Fibroblast of villous mesenchyme (primary cell): ENCODE measurements at places on chromosomes 12 and 14. TPM values are rescaled to one million over a fixed set of nuclear protein-coding genes. Genes with fewer than 3 reads are reported as not detected.

Gene DPY19L2
- total RNA-seq: 9.0 and 11.2 TPM in 2 replicates

Gene DAO
- not detected in 2 replicates for total RNA-seq

GRCh38 chr12:15535352-15535781 lies 213.1 kb downstream of the PTPRO start:
- peak; percentile 47 for DNase-seq

DNA sequence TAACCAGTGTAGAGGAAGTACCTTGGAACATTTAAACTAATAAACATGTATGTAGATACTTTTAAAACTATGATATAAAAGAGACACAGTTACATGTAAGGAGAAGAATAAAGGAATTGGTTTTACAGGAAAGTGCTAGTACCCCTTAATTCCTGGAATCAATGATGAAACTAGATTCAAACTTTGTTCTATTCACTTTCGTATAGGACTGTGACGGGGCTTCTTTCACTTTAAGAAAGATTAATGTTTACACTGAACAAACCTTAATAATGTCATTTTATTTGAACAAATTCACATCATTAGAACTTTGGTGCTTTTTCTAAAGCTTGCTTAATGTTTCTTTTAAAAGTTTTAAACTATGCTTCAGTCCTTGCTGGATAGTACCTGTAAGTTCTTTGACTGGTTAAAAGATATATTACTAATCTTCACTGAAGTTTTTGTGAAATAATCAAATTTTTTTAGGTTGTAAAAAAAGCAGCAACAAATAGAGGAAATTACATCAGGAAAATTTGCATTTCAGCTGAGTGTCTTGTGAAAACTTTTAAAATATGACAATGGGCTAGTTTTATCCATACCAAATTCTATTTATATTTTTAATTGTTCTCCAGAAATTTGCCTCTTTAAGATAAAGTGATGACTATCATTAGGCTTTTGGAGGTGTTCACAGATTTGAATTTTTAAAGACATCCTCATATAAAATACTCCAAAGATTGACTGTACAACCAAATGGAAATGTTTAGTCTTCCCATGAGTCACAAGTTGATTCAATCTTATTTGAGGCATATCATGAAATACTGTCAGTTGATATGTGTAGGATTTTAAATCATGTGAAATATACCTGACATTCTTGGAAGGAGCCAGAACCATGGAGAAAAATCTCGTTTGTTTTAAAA lies 36.2 kb downstream of the PAPOLA start:
- DNase-seq: no peak

DNA sequence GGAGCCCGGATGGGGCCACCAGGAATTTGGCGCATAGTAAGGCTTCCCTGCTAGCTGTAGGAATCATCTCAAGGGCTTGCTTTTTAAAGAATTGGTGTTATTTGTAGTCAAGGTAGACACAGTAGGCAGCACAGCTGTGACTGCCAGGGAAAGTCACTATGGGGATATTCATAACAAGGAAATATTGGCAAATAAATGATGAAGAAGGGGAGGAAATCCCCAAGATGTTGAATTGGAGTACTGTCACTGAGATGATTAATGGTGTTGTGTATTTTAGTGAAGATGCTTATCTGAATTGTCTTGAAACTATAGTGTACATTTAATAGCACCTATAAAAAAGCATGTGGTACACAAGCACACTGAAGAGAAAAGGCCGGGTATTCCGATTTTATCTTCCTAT lies 118.9 kb downstream of the NPAS3 start:
- DNase-seq: no peak

Gene PTCSC3
- total RNA-seq: not detected in 2 replicates

DNA sequence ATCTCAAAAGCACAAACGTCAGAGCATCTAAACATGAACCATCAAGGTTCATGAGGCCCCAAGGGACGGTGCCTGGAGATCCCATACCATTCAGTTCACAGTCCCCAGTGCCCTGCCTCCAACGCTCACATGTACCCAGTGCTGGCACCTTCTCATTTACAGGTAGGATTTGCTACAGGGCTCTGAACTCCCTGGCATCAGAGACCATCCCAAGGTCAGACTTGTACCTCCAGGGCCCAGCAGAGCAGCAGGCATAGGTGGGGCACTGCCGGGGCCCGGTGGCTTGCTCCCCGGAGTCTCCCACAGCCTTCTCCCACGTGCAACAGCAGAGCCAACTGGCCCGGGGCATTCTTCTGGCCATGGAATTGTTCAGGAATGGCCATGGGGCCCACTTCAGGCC lies 114.8 kb downstream of the BCL11B start:
- DNase-seq: no peak

DNA sequence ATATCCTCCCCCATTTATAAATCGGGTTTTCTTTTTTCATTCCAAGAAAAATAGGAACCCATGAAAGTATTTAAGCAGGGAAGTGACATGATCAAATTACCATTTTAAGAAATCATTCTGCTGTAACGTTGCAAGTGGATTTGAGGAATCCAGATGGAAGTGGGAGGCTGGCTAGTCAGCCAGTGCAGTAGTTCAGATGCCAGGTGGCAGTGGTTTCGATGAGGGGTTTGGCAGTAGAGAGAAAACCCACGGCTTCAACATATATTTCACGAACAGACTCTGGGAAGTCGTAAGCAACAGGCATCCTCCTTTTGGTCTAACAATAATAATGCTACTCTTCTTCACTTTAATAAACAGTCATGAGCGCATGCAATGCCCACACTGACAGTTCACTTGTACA lies 25.0 kb downstream of the PDZRN4 start:
- DNase-seq: no peak

GRCh38 chr12:45768194-45768593 lies 38.7 kb downstream of the ARID2 start:
- DNase-seq: no peak

DNA sequence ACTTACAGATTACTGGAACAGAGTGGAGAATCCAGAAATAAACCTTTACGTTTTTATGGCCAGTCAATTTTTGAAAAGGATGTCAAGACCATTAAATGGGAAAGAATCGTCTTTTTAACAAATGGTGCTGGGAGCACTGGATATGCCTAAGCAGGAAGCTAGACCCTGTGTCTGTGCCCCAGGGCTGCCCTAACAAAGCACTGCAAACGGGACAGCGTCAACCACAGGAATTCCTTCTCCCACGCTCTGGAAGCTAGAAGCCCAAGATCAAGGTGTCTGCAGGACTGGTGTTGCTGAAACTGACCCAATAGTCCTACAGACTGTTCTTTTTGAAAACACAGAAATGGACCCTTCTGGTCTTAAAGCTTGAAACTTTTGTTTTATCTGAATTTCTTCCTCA lies 9.3 kb upstream of the TMEM121 start:
- no peak for DNase-seq

DNA sequence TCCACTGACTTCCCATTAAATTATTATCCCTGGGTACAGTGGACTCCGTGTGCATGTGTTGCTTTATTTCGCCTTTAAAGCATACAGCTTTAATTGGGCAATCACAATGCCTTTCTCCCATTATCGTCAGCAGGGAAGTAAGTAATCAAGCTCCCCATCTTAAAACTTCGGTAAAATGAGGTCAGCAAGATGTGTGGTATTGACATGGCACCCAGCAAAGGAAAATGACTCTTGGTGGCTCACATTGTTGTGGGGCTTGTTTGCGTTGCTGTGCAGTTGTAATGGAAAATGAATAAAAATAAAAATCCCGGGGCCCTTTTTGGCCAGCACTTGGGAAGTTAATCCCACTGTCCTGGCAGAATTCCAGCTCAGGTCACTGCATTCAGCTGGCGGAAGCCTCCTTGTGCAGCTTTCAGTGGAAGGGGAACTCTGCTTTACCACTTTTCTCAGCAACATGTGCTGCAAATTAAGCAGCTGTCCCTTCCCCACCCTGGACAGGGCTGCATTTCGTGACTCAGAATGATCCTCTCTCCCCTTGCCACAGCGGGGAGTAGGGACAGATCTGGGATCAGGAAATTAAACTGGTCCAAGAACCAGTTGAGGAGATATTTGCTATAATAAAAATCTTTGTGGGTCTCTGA lies 13.9 kb upstream of the ATP2A2 start:
- peak; percentile 88 for DNase-seq

GRCh38 chr14:95386536-95387095 lies 66.9 kb upstream of the CLMN start:
- no peak for DNase-seq

- DNase-seq: no peak
Observed at GRCh38 chr14:78644824-78645559, 474.8 kb downstream of the NRXN3 start.

- DNase-seq: no peak
Observed at GRCh38 chr12:57133013-57133569, 4.8 kb downstream of the LRP1 start.

- DNase-seq: no peak
Observed at GRCh38 chr14:104547310-104547997, 32.1 kb upstream of the C14orf180 start.

DNA sequence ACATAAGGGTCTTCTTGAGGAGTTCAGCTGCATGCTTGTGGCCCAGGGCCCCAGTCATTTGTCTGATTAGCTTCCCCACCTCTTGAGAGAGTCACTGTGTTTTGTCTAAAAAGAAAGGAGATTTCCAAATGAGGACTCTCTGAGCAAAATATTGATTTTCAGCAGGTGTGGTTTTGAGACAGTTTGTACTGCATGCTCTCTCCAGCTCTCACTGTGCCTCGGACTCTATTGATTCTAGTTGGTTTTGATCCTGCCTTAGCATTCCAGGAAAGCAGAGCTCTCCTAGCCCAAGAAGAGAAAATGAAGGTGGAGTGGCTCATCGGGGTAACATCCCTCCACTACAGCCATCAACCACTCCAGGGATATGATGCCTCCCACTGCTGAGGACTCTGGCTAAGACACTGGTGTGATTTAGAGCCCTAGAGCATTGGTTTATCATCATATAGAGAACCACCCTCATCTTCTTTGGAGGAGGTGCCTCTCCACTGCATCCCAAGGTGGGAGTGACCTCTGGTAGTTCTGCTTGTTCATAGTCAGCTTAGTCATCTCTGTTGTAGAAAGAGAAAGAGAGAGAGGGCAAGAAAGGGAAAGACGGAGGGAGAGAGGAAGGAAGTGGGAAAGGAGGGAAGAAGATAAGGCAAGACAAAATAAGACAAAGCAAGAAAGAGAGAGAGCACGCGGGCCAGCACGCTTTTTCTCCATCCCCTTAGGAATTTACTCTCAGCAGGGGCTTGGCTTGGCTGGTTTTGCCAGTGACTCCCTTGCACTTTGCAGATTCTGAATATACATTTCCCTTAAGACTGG lies 365.6 kb downstream of the DPF3 start:
- DNase-seq: no peak

Gene STAC3
- 0.32 and 1.3 TPM in 2 replicates for total RNA-seq

DNA sequence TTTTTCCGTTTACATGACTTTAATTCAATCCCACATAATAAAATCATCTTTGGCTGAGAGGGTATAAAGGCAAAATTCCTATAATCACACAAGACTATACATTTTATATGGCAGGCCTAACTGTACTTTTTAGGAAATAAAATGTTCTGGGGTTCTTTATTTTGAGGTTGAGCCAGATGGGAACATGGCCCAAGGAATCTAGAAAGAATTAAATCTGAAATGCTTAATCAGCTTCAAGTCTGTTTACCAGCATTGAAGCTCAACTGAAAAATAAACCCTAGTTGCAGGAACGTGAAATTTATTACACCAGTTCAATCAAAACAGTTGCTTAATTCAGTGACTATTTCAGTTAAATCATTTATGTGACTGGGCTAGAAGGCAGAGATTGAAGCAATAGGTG lies 191.0 kb upstream of the BTG1 start:
- DNase-seq: peak; percentile 13

DNA sequence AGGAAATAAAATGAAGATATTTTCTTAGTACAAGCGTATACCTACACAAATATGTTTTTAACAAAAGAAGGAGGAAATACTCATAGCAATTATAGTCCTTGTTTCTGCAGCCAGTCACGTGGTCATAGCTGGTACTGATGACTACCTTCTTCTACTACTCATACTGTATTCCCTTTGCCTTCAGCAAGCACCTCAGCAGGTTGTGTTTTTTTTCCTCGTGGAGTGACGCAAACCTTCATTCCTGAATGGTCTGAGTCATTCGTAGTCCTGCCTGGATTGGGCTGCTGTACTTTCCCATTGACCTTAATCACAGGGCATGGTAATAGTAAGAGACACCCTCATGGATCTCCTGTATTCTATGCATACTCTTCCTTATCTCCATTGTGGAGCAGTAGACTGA lies 25.7 kb upstream of the SLC16A7 start:
- no peak for DNase-seq

Gene SLC16A7
- 31.2 and 32.0 TPM in 2 replicates for total RNA-seq

GRCh38 chr12:3712209-3712992 lies 40.5 kb downstream of the CRACR2A start:
- DNase-seq: no peak
